ENCODE measurements at places on chromosomes 11 and 22.

DNA sequence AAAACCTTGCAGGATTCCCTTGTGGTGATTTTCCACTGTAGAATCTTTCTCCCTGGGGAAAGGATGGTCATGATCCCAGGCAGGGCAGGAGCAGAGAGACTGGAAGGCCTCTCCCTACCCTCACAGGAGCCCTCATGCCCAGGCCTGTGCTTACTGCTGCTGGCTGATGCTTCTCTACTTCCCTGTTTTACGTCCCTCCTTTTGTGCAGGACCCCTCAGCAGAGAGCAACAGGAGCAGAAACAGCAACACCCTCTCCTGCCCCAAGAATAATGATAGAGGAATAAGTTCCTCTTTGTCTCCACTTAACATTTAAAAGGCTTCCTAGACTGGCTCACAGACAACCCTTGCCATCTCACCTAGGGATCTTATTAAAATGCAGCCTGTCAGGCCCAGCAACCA lies 3.6 kb downstream of the ISX start:
- DNase-seq = no peak

GRCh38 chr11:46642627-46643335 lies 25.4 kb downstream of the ATG13 start:
- no peak for DNase-seq

GRCh38 chr11:75492181-75492820 lies 33.4 kb downstream of the GDPD5 start:
- DNase-seq = peak; percentile 19

- no peak for DNase-seq
Observed at GRCh38 chr11:3135481-3136440, 29.3 kb downstream of the OSBPL5 start.

DNA sequence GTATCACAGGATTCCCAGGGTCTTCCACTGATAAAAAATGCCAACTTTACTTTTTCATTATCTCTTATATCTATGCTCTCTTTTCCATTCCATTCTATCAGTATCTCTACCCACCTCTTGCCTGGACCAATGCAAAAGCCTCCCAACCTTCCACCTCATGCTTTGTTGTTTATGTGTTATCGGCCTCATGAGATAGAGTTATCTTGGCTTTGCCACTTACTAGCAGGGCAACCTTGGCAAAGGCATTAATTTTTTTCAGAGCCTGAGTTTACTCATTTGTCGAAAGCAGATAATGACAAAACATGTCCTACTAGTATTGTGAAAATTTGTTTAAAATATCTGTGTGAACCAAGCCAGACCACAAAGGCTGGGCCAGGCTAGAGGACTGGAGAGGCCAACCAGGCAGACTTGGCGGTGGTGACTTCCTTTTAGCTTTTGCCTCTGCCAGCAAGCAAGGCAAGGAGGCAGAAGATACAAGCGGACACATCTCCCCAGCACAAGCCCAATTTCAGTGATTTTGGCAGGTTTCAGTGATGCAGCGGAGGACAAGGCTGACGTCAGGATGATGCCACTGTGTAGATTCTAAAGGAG lies 106.9 kb downstream of the ADAMTS15 start:
- DNase-seq = no peak

DNA sequence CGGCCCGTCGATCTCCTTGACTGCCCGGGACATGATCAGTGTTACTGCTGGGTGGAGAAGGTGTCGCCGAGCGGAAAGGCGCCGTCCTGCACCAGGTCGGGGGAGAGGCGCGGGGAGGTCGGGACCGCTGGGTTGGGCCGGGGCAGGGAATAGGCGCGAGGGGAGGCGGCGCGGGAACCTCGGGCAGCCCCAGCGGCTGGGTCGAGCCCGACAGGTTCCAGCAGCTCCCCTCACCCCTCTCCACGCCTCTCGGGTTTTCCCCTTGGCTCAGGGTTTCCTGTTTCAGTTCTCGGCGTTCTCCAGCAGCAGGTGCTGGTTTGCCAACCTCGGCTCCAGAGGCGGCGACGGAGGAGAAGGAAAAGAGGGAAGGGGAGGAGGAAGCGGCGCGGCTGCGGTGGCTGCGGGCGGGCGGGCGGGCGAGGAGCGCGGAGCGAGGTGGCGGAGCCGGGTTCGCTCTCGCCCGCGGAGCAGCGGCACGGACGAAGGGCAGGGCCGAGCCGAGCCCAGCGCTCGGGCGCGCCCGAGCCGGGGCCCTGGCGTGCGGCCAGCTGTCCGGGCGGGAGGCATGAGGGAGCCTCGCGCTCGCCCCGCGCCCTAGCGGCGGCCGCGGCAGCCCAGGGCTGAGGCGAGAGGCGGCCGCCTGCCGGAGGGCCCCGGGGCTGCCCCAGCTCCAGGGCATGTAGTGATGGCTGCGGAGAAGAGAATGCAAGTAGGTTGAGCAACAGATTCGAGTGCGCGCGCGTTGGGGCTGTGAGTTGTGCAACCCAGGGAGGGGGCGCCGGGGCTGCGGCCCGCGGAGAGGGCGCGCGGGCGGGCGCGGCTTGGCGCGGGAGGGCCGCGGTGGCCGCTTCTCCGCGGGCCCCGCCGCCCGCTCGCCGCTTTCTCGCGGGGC lies at the start of gene ZC3H12C:
Gene ZC3H12C, plus strand, starts transcription at position 878 of the 892 bp plus-strand sequence. CDS start 20 bp downstream, outside the sequence.
- DNase-seq = peak; percentile 88

DNA sequence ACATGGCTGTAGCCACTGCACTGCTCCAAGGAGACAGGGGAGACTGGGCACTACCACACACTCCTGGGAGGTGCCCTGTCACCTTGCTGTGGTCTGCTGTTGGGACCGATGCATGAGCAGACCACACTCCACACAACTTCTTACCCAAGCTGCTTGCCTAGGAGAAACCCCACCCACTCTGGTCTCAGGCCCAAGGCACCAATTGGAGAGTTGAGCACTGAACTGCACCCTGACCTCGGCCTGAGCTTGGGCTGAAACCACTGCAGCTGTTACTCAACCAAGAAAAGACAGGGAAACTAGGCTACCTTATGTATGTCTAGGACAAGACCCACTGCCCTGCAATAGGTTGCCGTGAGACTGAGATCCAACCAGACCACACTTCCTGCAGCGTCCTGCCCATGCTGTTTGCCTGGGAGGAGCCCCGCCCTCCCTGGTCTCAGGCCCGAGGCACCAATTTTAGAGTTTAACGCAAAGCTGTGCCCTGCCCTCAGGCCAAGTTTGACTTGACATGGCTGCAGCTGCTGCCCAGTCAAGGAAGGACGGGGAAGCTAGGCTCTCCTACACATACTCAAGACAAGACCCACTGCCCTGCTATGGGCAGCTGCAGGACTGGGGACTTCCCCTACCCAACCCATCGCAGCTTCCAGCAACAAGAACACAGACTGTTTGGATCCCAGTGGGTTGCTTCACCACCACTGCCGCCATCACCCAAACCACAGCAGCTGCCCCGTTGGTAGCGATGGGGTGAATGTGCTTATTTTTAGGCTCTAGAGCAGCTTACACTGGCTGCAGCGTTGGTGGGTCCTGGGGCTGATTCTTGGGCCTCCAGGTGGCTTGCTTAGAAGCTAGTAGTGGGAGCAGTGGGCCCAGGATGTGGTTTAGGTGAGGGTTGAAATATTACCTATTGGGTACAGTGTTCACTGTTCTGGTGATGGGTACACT lies 66.8 kb downstream of the BRD1 start:
- no peak for DNase-seq

DNA sequence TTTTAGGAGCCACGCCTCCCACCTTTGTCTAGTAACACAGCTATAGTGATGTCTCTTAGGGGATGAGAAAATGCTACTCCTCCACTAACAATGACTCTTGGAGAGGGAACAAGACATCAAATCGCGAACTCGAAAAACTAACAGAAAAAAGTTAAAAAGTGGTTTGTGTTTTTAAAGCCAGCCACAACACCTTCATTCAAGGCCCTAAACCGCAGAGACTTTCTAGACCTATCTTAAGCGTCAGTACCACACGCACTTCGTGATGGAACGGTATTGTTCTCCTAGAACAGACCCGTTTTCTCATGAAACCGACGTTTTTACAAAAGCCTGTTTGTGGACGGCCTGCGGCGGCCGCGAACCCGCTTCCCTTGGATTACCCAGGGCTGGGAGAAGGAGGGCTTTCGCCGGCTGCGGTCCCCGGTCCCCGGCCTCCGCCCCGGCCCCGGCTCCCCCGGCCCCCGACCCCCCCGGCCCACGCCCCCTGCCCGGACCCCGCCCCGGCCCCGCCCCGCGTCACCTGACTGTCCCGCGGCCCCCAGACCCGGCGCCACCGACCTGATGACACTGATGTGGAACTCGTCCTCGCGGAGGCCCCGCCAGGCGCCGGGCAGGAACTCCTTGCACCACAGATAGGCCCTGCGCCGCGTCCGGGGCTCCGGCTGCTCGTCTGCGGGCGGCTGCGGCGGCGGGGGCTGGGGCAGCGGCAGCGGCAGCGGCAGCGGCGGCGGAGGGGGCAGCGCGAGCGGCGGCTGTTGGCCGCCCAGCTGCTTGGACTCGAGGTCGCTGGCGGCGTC lies 718 bp downstream of the CHKA start:
- DNase-seq = peak; percentile 31

GRCh38 chr11:76702336-76703128 lies 32.0 kb upstream of the LRRC32 start:
- DNase-seq = no peak

- no peak for DNase-seq
Observed at GRCh38 chr11:40647295-40647694, 812.2 kb downstream of the LRRC4C start.

DNA sequence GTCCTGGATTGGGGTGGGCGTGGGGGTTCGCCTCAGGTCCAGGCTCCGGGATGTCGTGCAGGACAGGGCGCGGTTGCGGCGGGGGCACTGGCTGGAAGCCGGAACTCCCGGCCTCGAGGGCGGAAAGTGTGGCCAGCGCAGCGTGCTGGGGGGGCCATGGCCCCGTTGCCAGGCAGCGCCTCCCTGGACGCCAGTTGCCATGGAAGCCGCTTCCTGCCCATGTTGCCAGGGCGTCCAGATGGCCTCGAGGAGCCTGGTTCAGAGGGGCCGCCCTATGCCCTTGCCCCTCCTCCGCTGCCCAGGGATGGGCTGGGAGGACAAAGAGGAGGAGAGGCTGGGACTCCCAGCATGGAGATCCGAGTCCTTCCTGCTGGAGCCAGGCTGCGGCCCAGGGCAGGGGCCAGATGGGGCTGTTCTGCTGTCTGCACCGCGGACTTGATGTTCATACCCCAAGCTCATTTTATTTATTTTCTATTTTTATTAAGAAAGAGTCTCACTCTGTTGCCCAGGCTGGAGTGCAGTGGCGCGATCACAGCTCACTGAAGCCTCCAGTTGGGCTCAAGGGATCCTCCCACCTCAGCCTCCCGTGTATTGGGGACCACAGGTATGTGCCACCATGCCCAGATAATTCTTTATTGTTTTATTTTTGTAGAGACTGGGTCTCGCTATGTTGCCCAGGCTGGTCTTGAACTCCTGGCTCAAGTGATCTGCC lies 4.6 kb upstream of the CCDC188 start:
- peak; percentile 42 for DNase-seq

DNA sequence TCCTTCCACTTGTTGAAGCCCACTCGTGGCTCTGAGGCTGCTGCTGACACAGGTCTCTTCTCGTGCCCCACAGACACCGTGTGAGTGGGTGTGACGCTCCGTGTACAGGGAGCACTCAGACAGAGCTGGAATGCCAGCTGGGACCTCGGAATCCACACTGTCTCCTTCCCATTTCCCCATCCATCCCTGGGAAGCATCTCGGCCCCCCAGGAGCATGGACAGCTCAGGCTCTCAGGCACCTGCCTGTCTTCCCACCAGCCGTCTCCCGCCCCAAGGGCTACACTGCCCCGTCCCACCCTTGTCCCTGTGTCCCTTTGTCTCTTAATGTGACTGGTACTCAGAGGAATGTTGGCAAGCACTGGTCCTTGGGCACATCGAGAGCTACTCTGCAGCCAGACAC lies 63.8 kb downstream of the ARHGAP8 start:
- no peak for DNase-seq

- DNase-seq = no peak
Observed at GRCh38 chr11:65209711-65210360, 28.1 kb downstream of the CAPN1 start.

DNA sequence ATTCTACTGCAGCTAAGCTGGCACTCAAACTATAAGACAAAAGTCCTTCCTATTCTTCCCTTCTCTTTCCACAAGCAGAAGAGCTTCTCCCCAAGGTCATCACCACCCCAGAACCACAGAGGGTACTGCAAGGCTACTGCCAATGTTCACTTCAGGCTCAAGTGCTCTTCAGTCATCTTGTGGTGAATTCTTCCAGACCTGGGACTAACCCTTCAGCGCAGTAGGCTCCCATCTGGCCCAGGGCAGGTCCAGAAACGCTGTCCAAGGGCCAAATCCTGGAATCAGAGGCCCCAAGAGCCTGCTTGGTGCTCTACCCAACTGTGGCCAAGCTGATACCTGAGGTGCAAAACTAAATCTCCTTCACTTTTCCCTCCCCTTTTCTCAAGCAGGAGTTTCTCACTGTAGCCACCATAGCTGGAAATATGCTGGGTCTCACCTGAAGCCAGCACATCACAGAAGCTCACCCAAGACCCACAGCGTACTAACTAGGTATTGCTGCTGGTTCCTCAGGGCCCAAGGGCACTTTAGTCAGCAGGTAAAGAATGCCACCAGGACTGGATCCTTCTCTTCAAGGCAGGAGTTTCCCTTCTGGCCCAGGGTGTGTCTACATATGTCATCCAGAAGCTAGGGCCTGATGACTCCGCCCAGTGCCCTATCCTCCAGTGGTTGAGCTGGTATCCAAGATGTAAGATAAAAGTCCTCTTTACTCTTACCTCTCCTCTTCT lies 27.8 kb downstream of the FCHSD2 start:
- DNase-seq = no peak

GRCh38 chr22:20060700-20061480 lies 19.2 kb upstream of the DGCR8 start:
- no peak for DNase-seq

DNA sequence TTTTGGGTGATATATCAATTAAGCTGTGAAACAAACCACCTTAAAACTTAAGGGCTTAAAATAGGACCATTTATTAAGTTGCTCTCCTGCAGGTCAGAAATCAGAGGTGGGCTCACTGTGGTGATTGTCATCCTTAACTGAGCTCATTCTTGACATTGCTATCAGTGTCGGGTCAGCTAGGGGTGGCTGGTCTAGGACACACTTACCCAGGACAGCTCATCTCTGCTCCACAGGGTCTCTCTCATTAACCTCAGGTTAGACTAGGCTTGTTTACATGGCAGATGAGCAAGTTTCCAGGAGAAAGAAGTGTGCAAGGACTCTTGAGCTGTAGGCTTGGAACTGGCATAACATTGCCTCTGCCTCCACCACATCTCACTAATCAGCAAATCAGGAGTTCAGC lies 601.0 kb upstream of the RAG2 start:
- no peak for DNase-seq

GRCh38 chr22:49380095-49380827 lies 447.4 kb downstream of the BRD1 start:
- no peak for DNase-seq
